ENCODE measurements at places on chromosomes 16 and 17. TPM values are rescaled to one million over a fixed set of nuclear protein-coding genes. Genes with fewer than 3 reads are reported as not detected.
A peak's percentile ranks its signal among the peaks of the same experiment; 100 is the strongest.

Gene ENPP7
- not detected for total RNA-seq

Gene ODAD4
- total RNA-seq: 2.2 TPM

Gene CDRT15L2
- total RNA-seq: not detected

Gene SCGB1C2
- not detected for total RNA-seq

Gene SAMD14
- total RNA-seq: 0.54 TPM

Gene SLC26A11
- 6.8 TPM for total RNA-seq

Gene APOH
- total RNA-seq: not detected

GRCh38 chr16:10343124-10343760 is 42.6 kb upstream of the ATF7IP2 start:
- no peak for DNase-seq

GRCh38 chr17:64777415-64778239 is 115.5 kb upstream of the SMURF2 start:
- peak; percentile 77 for DNase-seq

DNA sequence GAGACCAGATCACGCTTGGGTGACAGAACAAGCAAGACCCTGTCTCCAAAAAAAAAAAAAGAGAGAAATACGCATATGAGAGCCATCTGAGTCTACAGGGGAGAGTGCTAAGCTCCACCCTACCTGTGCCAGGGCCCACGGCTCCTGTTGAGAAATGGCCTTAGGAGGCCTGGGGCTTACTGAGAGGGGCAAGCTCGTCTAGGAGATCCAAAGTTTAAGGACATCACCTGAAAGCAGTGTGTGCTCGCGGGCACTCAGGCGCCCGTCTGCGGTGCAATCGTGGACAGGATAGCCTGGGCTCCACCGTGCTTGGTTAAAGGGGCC is 14.5 kb upstream of the BAIAP2 start:
- DNase-seq: no peak

DNA sequence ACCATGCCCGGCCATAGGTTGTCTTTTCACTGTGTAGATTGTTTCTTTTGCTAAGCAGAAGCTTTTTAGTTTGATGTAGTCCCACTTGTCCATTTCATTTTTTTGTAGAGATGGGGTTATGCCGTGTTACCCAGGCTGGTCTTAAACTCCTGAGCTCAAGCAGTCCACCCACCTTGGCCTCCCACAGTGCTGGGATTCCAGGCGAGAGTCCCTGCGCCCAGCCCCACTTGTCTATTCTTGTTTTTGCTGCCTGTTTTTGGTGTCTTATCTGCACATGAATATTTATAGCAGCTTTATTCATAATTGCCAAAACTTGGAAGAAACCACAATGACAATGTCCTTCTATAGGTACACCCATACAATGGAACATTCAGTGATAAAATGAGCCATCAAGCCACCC is 18.8 kb upstream of the SBK1 start:
- no peak for DNase-seq

GRCh38 chr16:1414532-1415260 is at the start of gene UNKL:
Gene UNKL, minus strand, starts transcription at chr16:1414704. Its CDS starts 13 bp downstream, at chr16:1414691.
- peak; percentile 89 for DNase-seq

GRCh38 chr16:77424871-77425604 is 9.8 kb downstream of the ADAMTS18 start:
- DNase-seq: no peak

- no peak for DNase-seq
Observed at GRCh38 chr17:57505841-57506773, 239.0 kb downstream of the CCDC182 start.

DNA sequence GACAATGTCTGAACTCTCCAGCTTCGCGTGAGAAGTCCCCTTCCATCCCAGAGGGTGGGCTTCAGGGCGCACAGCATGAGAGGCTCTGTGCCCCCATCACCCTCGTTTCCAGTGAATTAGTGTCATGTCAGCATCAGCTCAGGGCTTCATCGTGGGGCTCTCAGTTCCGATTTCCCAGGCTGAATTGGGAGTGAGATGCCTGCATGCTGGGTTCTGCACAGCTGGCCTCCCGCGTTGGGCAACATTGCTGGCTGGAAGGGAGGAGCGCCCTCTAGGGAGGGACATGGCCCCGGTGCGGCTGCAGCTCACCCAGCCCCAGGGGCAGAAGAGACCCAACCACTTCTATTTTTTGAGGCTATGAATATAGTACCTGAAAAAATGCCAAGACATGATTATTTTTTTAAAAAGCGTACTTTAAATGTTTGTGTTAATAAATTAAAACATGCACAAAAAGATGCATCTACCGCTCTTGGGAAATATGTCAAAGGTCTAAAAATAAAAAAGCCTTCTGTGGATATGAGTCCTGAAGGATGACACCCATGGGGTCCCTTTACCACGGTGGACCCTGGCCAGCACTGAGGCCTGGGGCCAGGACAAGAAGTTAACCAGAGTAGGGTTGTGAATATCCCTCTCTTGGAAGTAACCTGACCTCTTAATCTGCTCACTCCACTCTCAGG is 10.5 kb upstream of the ITGAD start:
- no peak for DNase-seq

DNA sequence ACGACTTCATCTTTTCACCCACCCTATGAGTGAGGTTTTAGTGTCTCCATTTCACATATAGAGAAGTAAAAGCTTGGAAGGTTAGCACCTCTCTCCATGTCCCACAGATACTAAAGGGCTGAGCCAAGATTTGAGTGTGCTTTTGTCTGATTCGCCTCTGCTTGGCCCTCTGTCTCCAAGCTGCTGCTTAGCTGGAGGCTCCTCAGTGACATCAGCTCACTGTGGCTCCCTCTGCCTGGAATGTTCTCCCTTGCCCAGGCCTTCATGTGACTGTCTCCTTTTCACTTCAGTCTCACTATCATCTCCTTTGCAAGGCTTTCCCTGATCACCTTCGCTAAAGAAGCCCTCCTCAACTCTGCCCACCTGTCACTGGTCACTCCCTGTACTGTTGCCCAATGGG is 84.5 kb upstream of the HSBP1 start:
- DNase-seq: no peak

DNA sequence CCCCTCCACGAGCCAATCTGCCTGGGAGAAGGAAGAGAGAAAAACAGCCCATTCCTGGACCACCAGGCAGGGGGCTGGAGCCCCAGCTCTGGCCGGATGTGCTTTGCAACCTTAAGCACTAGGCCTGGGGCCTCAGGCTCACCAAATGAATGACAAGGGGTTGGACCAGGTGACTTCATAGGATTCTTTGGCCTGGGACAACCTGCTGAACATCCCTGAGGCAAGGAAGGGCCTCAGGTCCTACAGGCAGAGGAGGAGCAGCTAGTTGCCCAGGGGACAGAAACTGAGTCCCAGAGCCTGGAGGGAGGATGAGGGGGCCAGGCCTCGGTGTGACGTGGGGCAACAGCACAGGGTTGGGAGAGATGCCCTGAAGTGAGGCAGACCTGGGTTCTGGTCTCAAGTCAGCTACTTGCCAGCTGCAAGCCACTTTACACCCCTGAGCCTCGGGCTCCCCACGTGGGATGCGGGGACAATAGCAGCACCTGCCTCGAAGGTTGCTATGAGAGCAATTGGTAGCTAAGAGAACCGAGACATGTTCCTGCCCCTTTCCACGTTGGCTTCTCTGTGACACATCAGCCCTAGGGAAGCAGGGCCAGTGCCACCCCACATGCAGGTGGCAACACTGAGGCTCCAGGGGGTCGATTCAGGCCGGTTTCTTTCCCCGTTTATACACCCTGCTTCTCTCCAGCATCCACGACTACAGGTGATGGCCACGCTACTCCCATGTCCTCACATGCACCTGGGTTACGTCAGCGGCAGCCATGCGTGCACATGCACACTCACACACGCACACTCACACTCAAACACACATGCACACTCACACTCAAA is 42.6 kb downstream of the CFAP20 start:
- DNase-seq: no peak

DNA sequence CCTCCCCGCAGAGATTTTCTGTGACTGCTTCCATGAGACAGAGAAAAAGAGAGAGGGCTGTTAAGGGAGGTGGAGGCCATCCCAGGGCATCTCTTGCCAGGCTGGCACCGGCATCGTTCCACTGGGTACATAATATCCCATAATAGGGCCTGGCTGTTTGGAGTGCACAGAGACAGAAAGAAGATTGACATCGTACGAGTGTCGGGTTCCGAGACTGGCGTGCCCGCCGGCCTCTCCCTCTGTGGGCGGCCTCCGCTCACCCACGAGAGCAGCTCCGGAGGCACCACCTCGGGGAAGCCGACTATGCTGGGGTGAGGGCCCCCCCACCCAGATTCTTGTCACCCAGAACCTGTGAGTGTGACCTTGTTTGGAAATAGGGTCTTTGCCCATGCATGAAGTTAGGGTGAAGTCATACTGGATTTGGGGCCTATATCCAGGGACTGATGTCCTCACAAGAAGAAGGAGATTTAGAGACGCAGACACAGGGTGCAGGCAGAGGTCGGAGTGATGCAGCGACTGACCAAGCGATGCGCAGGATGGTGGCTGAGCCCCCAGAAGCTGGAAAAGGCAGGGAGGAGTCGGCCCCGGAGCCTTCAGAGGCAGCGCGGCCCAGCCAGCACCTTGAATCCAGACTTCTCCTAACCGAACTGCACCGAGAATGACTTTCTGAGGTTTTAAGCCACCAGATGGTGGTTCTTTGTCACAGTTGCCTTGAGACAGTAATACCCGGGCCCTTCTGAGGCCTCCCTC is 101.8 kb upstream of the CIBAR2 start:
- DNase-seq: no peak

DNA sequence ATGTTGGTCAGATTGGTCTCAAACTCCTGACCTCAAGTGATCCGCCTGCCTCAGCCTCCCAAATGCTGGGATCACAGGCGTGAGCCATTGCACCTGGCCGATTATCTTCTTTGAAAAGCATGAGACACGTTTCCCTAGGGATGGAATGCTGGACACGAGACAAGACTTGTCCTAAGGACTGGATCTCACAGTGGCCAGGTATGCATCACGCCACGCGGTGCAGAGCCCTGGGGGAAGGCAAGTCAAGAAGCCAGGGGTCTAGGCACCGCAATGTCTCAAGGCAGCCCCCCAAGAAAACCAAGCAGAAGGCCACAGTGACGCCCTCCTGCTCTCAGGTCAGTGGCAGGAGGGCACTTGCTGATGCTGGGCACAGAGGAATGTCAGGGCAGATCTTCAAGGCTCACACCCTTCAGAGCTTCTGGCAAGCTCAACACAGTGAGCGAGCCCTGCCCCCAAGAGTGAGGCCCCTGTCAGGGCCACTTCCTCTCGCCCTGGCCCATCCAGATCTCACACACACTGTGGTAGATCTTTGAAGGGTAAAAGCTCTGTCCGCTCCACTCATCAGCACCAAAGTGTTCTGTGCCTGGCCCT is 134.7 kb downstream of the ZNF778 start:
- no peak for DNase-seq

- no peak for DNase-seq
Observed at GRCh38 chr17:61000911-61001310, 323.3 kb downstream of the BCAS3 start.

DNA sequence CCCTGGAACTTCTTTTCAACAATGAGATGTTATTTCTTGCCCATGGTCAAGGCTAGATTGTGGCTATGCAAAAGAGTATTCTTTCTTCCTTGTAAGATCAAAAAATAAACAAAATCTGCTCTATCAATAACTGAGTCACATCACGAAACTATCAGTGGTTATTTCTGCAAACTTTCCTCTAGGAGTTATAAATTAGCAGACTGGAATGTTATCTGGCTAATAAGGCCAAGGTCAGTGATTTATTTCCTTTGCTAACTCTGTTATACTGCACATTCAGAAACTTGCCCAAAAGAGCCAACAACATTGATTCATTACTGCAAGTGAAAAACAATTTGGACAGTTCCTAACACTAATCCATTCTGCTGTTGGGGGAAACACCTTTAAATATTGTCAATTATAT is 5.0 kb downstream of the ARL6IP1 start:
- DNase-seq: no peak

DNA sequence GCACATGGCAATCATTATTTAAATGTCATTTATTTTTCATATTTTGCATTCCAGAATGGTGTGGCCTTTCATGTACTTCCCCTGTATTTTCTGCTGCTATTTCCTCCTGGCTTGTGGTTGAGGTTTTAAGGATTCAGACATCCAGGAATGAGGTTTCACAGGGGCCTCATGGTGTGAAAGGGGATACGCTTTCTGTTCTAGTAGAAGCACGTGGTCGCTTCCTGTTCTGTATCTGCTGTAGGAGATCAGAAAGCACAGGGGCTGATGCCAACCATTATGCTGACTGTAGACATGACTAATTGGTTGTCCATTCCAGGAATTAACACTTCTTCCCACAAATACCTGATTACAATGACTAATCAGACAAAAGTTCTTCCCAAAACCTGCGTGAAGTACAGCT is 405.9 kb downstream of the SHISA9 start:
- DNase-seq: no peak

DNA sequence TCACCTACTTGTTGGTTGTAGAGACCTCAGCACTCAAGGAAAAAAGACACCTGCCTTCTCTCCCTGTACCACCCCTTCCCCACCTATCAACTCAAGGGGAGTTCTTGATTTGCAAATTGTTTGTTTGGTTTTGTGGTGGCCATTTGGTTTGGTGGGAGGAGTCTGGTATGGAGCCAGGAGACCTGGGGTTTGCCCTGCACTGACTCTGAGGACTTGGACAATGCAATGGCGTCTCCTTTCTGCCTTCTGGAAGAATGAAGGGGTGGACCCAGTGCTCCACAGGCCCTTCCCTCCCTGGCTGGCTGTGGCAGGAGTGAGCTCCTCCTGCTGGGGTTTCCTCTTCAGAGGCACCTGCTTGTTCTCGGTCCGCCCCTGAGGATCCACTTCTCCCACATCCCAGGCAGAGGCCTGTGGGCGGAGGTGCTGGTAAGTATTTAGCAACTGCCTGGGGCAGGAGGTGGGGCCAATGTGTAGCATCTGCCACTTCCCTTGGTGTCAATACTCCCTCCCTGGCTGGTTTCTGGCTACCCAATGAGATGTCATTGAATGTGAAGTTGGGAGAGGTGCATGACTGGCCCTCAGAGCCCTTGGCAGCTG is 164.5 kb downstream of the NTN1 start:
- DNase-seq: no peak

DNA sequence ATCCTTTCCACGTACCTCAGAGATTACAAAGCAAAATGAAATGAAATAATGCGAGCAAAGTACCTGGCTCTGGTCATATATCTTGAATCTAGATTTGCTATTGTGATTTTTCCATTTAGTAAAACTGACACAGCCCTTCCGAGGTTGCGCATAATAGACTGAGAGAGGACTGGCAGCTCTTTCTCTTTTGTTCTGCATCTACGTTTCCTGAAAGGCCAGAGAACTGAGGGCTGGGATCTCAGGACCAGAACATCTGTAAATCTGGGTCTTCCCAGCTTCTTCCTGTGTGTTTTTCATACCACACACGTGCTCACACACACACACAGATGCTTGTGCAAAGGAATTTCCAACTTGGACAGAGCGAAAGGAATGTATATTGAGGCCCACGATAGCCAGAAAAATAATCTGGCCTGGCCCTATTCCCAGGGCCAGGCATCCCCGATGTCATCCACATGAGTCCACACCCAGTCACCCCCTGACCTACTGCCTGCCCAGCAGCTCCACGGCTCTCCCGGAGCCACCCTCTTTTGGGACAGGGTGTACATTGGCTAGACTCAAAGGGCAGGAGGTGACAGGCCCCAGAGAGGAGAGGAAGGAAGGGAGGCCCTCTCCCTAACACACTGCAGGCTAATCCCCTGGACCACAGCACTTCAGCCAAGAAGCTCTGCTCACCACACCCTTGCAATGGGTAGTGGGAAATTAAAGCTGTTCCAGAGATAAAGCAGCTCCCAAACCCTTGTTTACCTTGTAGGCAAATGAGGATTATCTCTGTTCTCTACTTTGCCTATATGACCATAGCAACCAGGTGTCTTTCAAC is 41.8 kb downstream of the NOL11 start:
- peak; percentile 65 for DNase-seq
